ENCODE measurements at places on chromosomes 1 and 21.
A peak's percentile ranks its signal among the peaks of the same experiment; 100 is the strongest.

- DNase-seq = no peak
These were observed 11.6 kb upstream of the KCNJ15 start for GRCh38 chr21:38244885-38245869.

DNA sequence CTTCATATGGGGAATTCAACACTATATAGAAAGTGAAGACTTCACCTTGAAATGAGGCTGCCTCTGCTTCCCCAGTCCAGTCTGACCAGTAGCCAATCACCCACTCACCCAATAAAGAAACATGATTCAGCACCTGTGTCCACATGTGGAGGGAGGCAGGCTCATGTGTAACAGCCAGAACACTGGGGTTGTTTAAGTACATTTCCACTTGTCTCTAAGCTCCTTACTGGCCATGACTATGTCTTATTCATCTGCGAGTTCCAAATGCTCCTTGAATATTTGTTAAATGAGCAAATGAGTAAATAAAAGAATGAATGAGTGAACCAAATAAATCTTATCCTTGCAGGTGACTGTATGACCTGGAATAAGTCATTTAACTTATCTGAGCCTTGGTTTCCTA is 100.1 kb downstream of the BRINP2 start:
- DNase-seq = no peak

- no peak for DNase-seq
These were observed 48.8 kb downstream of the TENT5C start for GRCh38 chr1:117654493-117655219.

- DNase-seq = peak; percentile 69
These were observed 1.3 kb downstream of the RCOR3 start for GRCh38 chr1:211260141-211261107.

- no peak for DNase-seq
These were observed 8.1 kb downstream of the CD2 start for GRCh38 chr1:116762281-116762680.

- no peak for DNase-seq
These were observed 82.0 kb downstream of the TGFBR3 start for GRCh38 chr1:91803847-91804545.
